Suppressor macrophage treated with lipopolysaccharide for 4 hours (primary cell): ENCODE measurements at places on chromosomes 4 and X.

DNA sequence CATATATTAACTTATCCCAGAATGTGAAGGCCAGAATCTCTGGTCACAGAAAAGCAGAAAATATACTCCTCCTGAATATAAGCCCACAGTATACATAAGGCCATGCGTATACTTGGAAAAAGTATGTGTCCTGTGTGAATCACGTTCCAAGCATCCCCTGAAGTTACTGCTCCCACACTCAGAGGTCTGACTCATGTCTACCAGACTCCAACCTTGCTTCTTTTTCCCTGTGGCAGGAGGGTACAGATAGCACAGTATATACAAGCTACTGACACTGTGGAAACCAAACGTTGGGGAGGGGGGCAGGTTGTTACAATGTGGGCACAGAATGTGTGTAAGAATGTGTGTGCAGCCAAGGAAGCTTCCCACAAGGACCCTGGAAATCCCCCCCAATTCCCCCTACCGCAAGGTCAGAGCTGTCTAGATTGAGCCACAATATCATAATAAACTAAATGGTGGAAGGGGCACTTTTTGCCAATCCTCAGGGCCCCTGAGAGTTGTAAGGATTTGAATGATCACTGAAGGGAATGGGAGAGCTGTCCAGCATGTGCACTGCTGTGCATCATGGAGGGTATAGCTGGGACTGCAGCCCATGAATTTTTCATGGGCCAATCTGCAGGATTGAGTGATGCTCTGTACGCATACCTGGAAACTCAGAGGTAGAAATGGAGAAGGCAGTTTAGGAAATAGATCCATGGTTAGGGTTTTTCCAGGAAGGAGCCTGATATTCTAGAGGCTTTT, 7.4 kb upstream of the RELL1 start:
- DNase-seq = no peak

GRCh38 chrX:29560065-29560464, 655.3 kb upstream of the MAGEB2 start:
- DNase-seq = no peak

- no peak for DNase-seq
These were observed 8.5 kb downstream of the NUDT11 start for GRCh38 chrX:51487960-51488267.

DNA sequence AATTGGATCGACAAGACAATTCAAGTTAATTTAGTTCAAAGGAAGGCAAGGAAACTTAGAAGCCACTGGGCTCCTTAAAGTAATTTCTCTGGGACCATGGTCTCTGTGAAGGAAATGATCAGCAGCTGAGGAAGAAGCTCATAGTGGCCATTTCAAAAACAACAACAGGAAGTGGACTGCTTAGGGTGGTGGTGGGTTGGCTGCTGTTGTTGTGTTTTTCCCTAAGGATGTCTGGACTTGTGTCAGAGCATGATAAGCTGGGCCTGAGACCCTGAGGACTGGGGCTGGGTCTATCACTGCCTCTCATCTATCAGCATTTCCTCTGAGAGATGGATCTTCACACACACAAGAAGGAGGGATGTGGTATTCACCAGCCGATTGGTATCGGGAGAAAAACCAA, 18.3 kb downstream of the KDR start:
- no peak for DNase-seq

- peak; percentile 56 for DNase-seq
These were observed 487 bp downstream of the TBCK start for GRCh38 chr4:106315476-106315967.

DNA sequence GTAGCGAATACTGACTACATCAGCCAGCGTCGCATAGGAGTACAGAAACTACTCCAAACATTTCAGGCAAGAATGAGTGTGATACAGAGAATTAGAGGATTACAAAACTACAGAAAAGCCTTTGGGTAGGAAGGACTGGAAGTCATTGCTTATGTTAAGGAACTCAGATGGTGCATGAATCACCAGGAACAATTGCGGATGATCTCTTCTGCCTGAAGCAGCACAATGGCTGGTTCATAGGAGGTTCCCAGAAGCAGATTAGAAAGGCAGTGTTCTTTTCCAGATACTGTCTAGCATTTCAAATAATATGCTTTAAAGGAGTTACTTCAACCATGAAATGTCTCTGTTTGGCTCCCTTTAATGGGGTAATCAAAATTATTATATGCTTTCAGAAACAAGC, 42.5 kb upstream of the MAP9 start:
- no peak for DNase-seq

DNA sequence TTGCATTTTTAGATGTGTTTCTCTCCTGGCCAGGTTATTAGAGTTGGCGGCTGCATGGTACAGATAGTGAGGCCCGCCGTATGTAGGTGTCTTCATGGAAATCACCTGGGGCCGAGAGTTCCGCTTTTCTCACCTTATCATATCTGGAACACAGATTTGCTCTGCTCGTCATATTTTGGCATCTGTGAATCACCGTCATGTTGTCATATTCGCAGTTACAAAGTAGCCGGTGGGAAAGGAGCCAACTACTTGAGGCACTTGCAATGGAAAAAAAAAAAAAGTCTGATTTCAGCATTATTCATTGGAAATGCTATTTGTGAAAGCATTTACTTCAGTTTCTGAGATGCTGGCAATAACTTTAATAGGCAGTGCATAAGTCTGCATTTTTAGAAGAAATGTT, 1715.2 kb upstream of the TENM3 start:
- no peak for DNase-seq

GRCh38 chr4:53075162-53075785, 213.2 kb downstream of the RASL11B start:
- no peak for DNase-seq

GRCh38 chr4:108333353-108333942, 164.7 kb upstream of the LEF1 start:
- DNase-seq = no peak

DNA sequence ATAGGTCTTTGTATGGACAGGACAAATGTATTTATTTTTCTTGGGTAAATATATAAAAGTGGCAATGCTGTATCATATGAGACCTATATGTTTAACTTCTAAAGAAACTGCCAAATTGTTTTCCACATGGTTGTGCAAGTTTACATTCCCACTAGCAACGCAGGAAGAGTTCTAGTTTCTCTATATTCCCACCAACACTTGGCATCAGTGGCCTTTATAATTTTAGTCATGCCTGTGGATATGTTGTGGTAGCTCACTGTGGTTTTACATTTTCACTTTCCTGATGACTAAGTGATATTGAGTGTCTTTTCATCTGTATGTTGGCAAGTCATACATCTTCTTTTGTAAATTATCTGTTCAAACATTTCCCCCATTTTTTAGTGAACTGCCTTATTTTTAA, 126.0 kb downstream of the EMCN start:
- peak; percentile 0 for DNase-seq

DNA sequence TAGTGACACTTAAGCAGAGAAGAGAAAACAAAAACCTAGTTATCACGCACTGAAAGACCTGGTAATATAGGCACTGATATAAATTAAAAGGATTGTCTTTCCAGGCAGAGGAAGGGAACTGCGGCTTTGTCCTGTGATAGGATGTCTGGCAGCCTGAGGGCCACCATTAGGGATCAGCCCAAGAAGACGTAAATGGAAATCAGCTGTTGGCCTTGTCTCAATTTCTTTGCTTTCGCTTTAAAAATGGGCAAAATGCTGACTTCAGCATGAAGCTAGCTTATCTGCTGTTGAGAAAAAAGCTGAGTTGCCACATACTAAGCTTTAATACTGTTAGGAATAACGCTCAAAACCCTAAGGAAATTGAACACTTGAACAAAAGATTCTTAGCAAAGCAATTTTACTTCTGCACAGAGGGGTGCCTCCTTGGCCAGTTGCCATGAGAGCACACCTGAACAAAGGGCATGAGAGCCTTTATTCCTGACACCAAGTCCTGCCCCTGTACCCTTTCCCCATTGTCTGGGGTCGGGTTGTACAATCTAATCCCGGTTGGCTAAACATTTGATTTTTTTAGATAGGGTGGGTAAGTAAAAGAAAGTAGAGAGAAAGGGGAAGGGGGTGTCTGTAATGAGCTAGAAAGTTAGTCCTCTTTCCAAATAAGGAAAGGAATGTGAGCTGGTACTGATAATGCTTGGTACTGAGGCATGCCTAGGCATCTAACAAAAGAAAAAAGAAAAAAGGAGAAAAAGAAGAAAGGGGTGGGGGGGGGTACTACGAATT, 85.1 kb upstream of the UCP1 start:
- no peak for DNase-seq

DNA sequence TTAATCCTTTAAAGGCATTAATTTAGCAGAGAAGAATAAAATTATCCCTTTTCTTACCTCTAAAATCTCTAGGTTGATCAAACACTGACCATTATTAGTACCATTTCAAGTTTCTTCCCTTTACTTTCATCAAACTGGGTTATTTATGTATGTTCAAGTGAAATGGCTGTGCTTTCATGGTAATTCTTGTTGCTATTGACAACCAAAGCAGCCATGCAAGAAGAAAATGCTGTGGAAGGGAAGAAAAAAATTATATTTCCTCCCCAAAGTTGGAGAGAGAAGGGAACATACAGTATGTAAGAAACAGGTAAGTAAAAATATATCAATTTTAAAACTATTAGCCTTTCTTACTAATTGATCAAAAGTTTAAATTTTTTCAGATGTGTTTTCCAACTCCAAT, 16.2 kb downstream of the NPNT start:
- no peak for DNase-seq

GRCh38 chr4:158817562-158818296, 48.9 kb downstream of the FNIP2 start:
- peak; percentile 91 for DNase-seq

- no peak for DNase-seq
These were observed 32.8 kb upstream of the SGMS2 start for GRCh38 chr4:107791902-107792301.

DNA sequence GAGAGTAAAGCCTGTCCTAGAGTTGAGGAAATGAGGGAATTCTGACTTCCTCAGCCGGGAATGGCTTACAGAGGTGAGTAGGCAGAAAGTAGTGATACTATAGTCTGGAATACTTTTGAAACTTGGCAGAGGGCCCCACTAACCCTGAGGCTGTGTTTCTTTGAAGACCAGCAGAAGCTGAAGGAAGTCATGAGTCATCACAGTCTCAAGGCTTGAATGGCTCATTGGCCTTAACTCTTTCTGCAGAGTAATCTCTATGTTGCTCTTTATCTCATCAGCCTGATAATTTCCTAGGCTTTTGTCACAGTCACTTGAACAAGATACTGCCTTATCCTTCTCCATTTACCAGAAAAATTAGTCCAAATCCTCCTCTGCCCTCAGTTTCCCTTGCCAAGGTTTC, 80.8 kb downstream of the ANKRD50 start:
- DNase-seq = peak; percentile 72

DNA sequence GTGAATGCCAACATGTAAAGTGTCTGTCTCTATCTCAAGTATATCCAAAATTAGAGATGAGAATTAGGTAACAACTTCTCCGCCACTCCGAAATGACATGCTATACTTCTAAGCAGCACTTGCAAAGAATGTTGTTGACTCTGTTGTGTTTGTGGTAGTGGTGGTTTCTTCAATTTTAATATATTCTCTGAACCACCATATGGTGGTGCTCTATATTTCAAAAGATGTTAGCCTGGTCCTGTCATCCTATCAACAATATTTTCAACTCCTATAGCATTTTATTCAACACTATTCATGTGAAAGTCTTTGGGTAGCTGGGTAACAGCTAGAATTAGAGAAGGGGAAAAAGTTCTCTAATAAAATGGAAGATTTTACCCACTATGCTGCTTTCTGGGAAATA, 1622.8 kb upstream of the IGFBP7 start:
- DNase-seq = no peak

DNA sequence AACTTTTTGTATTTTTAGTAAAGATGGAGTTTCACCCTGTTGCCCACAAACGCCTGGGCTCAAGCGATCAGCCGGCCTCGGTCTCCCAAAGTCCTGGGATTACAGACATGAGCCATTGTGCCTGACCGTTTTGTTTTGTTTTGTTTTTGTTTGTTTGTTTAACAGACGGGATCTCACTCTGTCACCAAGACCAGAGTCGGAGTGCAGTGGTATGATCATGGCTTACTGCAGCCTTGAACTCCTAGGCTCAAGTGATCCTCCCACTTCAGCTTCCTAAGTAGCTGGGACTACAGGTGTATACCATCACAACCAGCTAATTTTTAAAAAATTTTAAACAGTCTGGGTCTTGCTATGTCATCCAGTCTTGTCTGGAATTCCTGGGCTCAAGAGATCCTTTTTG, 53.5 kb downstream of the FNIP2 start:
- no peak for DNase-seq

DNA sequence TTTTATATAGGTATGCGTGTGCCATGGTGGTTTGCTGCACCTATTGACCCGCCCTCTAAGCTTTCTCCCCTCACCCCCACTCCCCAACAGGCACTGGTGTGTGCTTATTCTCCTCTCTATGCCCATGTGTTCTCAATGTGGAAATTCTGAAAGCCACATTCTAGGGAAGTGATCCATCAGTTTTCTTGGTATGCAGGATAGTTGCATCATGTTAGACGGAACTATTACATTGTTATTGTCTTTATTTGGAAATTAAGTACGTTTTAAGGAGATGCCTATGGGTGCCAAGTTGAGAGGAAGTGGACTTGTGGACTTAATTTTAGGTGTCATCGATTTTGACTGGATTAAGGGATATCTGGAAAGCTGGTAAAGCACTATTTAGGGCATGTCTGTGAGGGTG, 204.6 kb downstream of the RBM46 start:
- no peak for DNase-seq

GRCh38 chr4:52964011-52964410, 101.9 kb downstream of the RASL11B start:
- DNase-seq = no peak
